ENCODE measurements at places on chromosomes 1 and 21.

GRCh38 chr1:229104654-229105053 is 166.3 kb upstream of the RAB4A start:
- no peak for DNase-seq

DNA sequence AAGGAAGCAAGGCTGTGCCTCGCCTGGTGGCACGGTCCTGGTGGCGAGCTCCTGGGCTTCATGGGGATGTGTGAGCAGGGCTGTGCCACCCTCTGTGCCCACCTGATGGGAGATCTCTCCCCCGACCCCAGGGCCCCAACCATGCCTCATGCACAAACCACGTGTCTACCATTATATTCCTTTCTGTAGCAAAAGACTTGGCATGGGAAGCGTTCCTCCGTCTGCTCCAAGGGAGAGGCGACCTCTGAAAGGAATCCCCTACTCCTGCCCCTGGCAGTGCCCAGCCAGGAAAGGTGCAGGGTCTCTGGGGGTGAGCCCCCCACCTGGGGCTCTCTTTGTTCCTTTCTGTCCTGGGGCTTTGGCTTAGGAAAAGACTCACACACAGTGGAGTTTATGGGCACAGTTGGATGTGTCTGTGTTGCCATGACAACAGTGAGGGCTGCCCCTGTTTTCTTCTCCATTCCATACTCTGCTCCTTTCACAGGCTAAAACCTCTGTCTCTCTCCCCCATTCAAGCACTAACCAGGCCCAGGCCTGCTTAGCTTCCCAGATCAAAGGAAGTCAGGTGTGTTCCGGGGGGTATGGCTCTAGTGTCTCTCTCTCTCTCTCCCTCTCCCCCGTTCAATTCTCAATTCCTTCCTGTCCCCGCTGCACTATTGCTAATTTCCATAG is 21.4 kb upstream of the LRRN2 start:
- no peak for DNase-seq

GRCh38 chr1:246000638-246001015 is 506.5 kb downstream of the SMYD3 start:
- no peak for DNase-seq

DNA sequence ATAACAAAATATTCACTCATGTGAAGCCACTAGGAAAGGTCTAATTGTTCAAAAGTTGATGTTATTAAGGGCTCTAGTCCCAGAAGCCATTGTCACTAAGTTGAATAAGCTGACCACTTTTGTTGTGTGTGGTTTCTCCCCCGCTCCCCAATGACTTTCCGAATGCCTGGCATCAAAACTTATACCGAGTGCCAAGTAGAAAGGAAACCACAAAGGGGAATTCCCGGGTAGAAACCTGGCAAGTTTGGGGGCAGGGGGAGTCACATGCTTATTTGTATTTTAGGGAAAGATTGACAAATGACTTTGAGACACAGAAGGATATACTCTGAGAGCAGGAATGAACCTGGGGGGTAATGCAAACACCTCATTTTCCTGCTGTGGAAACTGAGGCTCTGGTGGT is 154.1 kb downstream of the TGFBR3 start:
- DNase-seq: peak; percentile 28

DNA sequence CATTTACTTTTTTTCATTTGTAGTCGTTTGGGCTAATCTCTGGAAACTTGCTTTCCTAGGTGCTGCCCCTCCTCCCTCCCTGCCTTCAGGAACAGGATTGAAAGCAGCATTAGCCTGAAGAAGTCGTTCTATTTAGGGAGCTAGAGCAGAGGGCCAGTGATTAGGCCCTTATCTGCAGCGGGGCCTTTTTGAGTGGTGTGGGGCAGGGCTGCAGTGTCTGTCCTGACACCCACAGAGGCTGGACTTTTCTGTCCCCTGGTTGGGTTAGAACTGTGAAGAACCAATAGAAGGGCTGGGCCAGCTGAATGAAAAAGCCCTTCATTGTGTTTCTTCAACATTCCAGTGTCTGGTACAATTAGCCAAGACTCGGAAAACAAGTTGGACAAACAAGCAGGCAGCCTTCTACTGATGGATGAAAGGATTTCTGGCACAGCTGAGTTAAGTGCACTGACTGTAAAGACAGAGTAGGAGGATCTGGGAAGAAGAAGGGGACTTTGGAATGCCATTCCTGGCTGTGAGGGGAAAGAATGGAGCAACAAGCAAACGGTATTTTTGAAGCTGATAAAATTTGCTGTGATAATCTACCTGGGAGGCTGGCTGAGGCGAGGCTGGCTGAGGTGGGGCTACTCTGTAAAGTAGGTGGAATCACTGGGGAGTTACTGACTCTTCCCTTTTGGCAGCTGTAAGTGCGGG is 9.7 kb downstream of the MACF1 start:
- no peak for DNase-seq

- DNase-seq: no peak
These were observed 48.6 kb downstream of the FNBP1L start for GRCh38 chr1:93496520-93496919.

All from stimulated activated CD4-positive, alpha-beta T cell treated with anti-CD3 and anti-CD28 coated beads, Interleukin-4, amount 100 ng/mL, for 1 hour (primary cell).